ENCODE measurements at places on chromosomes 1 and 21.

DNA sequence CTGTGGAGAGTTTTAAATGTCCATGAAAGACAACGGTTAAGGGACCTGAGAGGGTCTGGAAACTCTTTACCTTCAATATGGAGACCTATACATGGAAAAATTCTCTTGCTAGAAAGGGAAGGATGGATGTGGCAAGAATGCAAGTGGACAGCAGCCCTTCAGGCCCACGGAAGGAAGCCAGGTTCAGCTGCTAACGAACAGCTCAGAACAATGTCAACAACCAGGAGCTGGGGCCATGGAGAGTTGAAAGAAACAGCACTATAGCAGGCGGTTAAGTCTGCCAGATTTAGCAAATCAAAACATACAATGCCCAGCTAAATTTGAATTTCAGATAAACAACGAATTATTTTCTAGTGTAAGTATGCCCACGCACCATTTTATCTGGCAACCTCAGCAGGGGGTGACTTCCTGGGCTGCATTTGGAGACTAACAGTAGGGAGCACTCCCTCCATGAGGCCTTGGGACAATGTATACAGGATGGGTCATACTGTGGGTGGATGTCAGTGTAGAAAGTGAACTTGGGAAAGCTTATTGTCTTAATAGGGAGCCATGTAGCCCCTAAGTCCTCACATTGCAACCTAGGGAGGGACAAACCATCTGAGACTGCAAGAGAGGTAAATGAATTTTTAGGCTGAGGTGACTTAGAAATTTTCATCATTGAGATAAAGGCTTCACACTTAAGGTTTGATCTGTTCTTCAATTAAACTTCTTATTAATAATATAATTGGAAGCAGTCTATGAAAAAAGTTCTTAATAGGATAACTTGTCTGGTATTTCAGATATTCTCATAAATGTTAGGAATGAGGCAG, 7.8 kb upstream of the H3-3A start:
- DNase-seq = no peak

GRCh38 chr1:10128101-10128765, 82.1 kb upstream of the KIF1B start:
- DNase-seq = no peak

DNA sequence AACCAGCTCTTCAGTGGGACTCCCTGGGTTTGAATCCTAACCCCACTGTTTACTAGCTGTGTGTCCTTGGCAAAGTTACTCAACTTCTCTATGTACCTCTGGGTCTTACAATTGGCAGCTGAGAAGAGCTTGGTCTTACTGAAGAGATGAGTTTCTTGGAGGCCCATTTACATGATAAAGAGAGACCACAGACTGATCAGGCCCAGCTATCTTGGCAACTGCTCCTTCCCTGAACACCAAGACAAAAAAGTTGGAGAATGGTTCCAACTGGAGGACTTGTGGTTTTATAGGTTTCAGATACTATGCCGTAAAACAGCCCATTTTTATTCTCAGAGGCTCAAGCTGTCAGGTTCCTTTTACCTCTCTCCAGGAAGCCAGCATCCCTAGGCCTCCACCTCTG, 24.8 kb upstream of the CNIH3 start:
- DNase-seq = no peak

GRCh38 chr1:150775276-150775675, 9.7 kb upstream of the CTSS start:
- DNase-seq = no peak

DNA sequence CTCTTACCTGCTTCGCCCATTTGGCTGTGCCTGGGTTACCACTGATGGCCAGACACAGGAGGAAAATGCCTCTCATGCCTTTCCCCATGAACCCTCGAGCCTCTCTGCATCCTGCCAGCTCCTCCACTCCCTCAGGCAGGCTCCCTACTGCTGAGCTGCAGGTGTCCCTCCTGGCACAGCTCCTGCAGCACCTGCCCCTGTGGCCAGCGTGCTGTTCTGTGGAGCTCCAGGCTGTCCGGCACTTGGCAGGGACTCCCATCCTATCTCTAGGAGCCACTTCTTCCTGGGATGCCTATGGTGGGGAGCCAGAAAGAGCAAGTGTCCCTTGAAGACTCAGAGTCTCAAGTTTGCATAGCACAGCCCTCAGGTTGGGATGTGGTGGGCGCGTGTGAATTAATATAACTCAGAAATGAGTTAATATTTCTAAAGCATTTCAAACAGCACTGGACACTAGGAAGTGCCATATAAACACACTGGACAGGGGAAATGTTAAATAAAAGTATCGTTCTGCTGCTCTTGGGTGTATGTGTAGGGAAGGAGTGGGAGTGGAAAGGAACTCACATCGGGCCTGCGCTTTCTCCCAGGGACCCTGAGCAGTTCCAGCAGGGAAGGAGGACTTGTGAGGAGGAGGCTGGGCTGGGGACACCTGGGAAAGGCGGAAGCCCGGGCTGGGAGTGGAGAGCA, 2.7 kb downstream of the LRRC71 start:
- DNase-seq = no peak
